Neural progenitor cell (in vitro differentiated cells): ENCODE measurements at places on chromosomes 6 and 20. TPM values are rescaled to one million over a fixed set of nuclear protein-coding genes. Genes with fewer than 3 reads are reported as not detected.

DNA sequence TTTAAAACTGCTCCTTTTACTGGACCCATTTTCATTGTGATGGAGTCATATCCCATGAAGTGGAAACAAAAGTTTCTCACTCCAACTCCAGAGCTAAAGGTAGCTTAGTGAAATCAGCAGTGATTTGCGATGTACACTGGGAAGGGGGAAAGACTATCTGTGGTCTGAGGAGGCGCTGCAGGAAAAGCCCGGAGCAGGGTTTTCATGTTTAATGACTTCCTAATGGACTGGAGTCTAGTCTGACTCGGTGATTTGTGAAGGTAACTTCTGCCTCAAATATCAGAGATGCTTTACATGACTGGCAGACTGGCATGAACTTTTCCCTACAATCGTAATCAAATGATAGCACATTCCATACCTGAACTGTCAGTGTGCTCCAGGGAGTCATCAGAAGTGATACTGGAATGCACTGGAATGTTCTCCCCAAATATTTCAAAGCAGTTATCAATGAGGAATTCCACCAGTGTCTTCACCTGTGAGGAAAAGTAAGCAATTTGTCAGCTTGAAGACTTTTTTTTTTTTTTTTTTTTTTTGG, 7.0 kb downstream of the TAGAP start:
- DNase-seq, result no peak

GRCh38 chr6:136820561-136820960, 1.8 kb upstream of the PEX7 start:
- DNase-seq, result no peak

DNA sequence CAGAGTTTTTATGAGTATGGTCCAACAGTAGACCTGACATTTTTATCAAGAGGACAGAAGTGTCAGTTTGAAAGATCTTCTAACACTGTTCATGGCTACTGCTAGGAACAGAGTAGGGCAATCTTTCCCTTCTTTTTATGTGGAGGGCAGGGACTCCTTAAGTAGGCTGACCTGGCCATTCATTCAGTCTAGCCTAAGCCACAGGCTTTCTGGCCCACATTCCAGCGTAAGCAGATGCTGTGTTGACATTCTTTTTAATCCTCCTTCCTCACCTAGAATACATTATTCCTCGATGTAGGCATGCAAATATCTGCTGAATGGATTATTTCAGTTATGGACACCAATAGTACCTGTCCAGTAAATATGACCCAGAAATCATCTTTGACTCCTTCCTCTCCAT, 188.3 kb downstream of the ATXN1 start:
- peak; percentile 60 for DNase-seq

BPIFB1 gene
- total RNA-seq, result not detected in 2 replicates

- no peak for DNase-seq
Observed at GRCh38 chr6:135056632-135057031, 2.0 kb upstream of the HBS1L start.

CNKSR3 gene
- 8.8 and 9.9 TPM in 2 replicates for total RNA-seq

DNA sequence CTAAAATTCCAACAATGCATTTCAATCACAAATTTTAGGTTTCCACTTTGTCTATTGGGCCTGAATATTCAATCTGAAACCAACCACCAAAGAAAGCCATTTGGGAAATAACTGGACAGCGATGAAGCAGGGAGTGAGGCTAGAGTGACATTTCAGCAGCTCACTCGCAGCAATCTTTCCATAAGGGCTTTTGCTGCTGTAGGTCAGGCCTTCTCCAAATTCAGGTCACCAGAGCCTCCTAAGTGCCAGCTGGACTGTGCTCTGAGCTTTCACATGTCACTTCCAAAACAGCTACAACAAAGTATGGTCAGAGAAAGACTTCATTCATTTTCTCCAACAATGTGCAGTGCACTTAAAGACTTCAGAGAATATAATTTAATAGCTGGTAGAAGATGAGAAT, 194.8 kb downstream of the FRK start:
- DNase-seq, result no peak

- DNase-seq, result no peak
Observed at GRCh38 chr20:46568570-46569129, 18.2 kb upstream of the OCSTAMP start.

TBC1D32 gene
- total RNA-seq, result 18.9 and 29.7 TPM in 2 replicates

GRCh38 chr20:62635852-62636251, 6.5 kb upstream of the SLCO4A1 start:
- DNase-seq, result no peak

EPPIN gene
- total RNA-seq, result not detected in 2 replicates
